ENCODE measurements at places on chromosomes 12 and 14. TPM values are rescaled to one million over a fixed set of nuclear protein-coding genes. Genes with fewer than 3 reads are reported as not detected.

CD27 gene
- total RNA-seq: 0.63 TPM

CLBA1 gene
- 13.8 TPM for total RNA-seq

GPR68 gene
- total RNA-seq: 4.1 TPM

FGF23 gene
- not detected for total RNA-seq

SSTR1 gene
- 2.1 TPM for total RNA-seq

GRCh38 chr12:15526033-15526432 lies 203.7 kb downstream of the PTPRO start:
- DNase-seq: no peak
- no peak overlapping the region for H3K27ac ChIP-seq
- H3K27me3 ChIP-seq: no peaks in the 10 kb centered on the region
- H3K4me3 ChIP-seq: no peak overlapping the region
- no peaks in the 10 kb centered on the region for H3K36me3 ChIP-seq

DNA sequence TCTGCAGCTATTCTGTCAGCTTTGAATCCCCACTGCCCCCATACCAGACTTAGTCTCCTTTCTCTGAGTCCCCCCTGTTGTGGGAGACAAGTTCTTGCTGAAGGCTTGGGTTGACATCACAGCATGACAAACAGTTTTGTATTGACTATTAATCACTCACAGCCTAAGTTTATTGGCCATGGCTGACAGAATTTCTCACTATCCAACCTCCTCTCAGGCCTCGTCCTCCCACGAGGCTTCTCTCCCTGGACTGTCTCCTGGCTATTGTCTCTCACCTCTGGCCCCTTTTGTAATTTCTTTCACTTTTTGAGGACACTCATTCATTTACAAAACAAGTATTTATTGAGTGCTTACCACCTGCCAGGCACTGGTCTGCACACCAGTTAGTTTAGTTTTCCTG lies 35.2 kb upstream of the DCD start:
- no peak overlapping the region for H3K27ac ChIP-seq
- no peak overlapping the region for H3K4me3 ChIP-seq
- no peaks in the 10 kb centered on the region for H3K4me1 ChIP-seq

DNA sequence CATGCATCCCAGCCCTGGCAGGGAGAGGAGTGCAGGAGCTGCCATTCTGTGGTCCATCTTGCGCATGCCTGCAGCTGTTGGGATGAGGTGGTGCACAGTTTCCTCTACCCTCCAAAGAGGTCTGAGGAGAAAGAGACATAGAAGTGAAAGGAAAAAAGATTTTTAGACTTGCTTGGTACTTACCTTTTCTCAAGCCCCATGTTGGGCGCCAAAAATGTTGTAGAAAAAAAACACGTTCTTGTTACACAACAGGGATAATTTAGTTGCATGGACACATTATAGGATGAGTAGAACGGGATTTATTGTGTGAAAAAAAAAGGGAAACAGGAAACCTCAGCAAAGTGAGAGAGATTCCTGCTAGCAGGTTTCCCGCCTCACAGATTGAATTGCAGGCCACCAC lies 244.4 kb upstream of the GARIN2 start:
- H3K27ac ChIP-seq: no peak overlapping the region
- no peak for DNase-seq
- H3K4me1 ChIP-seq: no peaks in the 10 kb centered on the region
- H3K36me3 ChIP-seq: no peaks in the 10 kb centered on the region

DNA sequence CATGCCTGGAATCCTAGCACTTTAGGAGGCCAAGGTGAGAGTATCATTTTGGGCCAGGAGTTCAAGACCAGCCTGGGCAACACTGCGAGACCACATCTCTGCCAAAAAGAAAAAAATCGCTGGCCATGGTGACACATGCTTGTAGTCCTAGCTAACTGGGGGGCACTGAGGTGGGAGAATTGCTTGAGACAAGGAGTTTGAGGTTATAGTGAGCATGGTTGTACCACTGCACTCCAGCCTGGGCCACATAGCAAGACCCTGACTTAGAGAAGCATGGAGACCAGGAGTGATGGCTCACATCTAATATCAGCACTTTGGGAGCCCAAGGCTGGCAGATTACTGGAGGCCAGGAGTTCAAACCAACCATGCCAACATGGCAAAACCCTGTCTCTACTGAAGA lies 9.2 kb downstream of the PTGES3 start:
- H3K27me3 ChIP-seq: no peaks in the 10 kb centered on the region
- DNase-seq: no peak
- no peak overlapping the region for H3K4me3 ChIP-seq
- H3K36me3 ChIP-seq: no peaks in the 10 kb centered on the region
- no peak overlapping the region for H3K27ac ChIP-seq
- no peaks in the 10 kb centered on the region for H3K4me1 ChIP-seq

GRCh38 chr14:92726135-92726932 lies 22.1 kb downstream of the LGMN start:
- no peak for DNase-seq
- peaks cover 4% of the 10 kb centered on the region for H3K4me1 ChIP-seq
- no peak overlapping the region for H3K4me3 ChIP-seq
- no peaks in the 10 kb centered on the region for H3K36me3 ChIP-seq
- H3K27ac ChIP-seq: peak overlapping the region; percentile 44

- no peaks in the 10 kb centered on the region for H3K36me3 ChIP-seq
- no peak for DNase-seq
- H3K4me1 ChIP-seq: no peaks in the 10 kb centered on the region
- no peak overlapping the region for H3K27ac ChIP-seq
These were observed 31.5 kb upstream of the SYNDIG1L start for GRCh38 chr14:74457565-74457895.

DNA sequence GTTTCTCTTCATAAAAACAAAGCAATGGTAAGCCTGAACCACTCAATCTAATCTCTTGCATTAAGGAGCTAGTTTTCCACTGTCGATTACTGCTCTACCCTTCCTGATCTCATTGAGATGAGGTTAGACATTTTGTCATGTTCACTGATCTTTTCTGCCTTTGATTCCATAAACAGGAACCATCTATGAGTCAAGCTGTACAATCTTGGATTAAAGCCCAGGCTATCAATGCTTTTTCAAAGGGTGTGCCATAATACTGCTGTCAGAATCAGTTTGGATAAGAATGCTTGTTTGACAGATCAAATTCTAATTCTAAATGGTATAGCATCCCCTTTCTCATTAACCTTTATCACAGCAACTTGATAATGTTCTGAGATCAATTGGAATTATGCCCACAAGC lies 16.1 kb downstream of the GRIP1 start:
- H3K36me3 ChIP-seq: no peaks in the 10 kb centered on the region
- no peaks in the 10 kb centered on the region for H3K27me3 ChIP-seq
- no peak overlapping the region for H3K4me3 ChIP-seq
- no peak for DNase-seq
- no peak overlapping the region for H3K27ac ChIP-seq
- H3K4me1 ChIP-seq: no peaks in the 10 kb centered on the region

GRCh38 chr12:42124764-42125387 lies 19.8 kb downstream of the GXYLT1 start:
- no peaks in the 10 kb centered on the region for H3K36me3 ChIP-seq
- no peaks in the 10 kb centered on the region for H3K27me3 ChIP-seq
- H3K4me3 ChIP-seq: no peak overlapping the region
- no peaks in the 10 kb centered on the region for H3K4me1 ChIP-seq
- no peak overlapping the region for H3K27ac ChIP-seq

GRCh38 chr14:75847584-75847983 lies 134.2 kb downstream of the TGFB3 start:
- H3K4me1 ChIP-seq: no peaks in the 10 kb centered on the region
- no peak for DNase-seq

- H3K4me1 ChIP-seq: no peaks in the 10 kb centered on the region
- H3K36me3 ChIP-seq: no peaks in the 10 kb centered on the region
- H3K4me3 ChIP-seq: no peak overlapping the region
These were observed 227.2 kb downstream of the BTG1 start for GRCh38 chr12:91918431-91918830.

GRCh38 chr12:66119229-66119869 lies 11.2 kb downstream of the LLPH start:
- peaks cover 33% of the 10 kb centered on the region for H3K36me3 ChIP-seq
- no peak overlapping the region for H3K4me3 ChIP-seq
- H3K27ac ChIP-seq: no peak overlapping the region
- H3K27me3 ChIP-seq: no peaks in the 10 kb centered on the region

DNA sequence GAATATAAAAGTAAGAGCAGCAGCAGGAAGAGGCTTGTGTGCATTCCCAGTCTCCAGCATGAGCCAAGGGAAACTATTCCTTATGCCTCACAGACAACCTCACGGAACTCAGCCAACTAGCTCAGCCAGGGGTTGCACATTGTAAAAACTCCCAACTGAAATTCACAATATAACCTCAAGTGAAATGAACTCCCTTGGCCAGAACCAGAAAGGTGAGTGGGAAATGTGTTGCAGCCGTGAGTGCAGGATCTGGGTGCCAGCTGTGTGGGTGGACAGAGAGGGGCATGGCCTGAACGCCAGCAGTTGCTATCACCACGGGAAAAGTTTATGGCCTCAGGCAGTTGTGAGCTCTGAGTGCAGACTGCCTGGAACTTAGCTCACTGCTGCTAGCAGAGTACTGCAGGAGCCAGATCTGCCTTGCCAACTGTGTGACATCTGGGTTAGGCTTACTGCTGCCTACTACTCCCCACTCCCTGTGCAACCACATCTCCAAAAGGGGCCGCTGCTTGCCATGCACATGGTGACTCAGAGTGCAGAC lies 2.3 kb upstream of the CLEC1A start:
- H3K4me1 ChIP-seq: no peaks in the 10 kb centered on the region
- no peaks in the 10 kb centered on the region for H3K27me3 ChIP-seq
- H3K27ac ChIP-seq: peak overlapping the region; percentile 58
- no peaks in the 10 kb centered on the region for H3K36me3 ChIP-seq

DNA sequence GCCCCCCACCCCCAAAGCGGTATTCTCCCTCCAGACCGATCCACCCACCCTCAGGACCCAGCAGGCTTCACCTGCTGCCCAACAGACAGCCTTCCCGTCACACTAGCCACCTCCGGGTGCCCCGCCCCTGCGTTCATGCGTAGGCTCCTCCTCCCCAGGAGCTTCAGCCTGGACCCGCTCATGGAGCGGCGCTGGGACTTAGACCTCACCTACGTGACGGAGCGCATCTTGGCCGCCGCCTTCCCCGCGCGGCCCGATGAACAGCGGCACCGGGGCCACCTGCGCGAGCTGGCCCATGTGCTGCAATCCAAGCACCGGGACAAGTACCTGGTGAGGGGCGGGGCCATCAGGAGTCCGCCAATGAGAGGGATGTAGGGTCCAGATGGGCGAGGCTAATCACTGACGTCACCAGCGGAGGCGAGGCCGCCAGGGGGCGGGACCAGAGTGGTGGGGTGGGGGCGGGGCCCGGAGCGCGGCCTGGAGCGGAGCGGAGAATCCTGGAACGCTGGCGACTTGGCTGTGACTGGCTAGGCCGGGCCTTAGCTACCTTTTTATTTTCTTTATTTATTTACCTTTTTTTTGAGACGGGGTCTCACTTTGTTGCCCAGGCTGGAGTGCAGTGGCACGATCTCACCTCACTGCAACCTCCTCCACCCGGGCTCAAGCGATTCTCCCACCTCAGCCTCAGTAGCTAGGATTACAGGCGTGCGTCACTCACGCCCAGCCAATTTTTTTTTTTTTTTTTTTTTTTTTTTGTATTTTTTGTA lies 4.4 kb downstream of the TNS2 start:
- H3K27ac ChIP-seq: peak overlapping the region; percentile 100
- H3K4me1 ChIP-seq: peaks cover 4% of the 10 kb centered on the region
- H3K4me3 ChIP-seq: peak overlapping the region; percentile 30
- no peaks in the 10 kb centered on the region for H3K36me3 ChIP-seq
- H3K27me3 ChIP-seq: no peaks in the 10 kb centered on the region

- no peak for DNase-seq
- no peaks in the 10 kb centered on the region for H3K4me1 ChIP-seq
- no peak overlapping the region for H3K27ac ChIP-seq
- H3K27me3 ChIP-seq: peaks cover 13% of the 10 kb centered on the region
- H3K4me3 ChIP-seq: no peak overlapping the region
These were observed 10.8 kb downstream of the ASPG start for GRCh38 chr14:104096318-104096717.

GRCh38 chr12:67377541-67377940 lies 108.4 kb downstream of the CAND1 start:
- H3K36me3 ChIP-seq: no peaks in the 10 kb centered on the region
- no peak for DNase-seq
- H3K27ac ChIP-seq: no peak overlapping the region
- no peaks in the 10 kb centered on the region for H3K4me1 ChIP-seq
- H3K4me3 ChIP-seq: no peak overlapping the region

GRCh38 chr14:65252482-65253255 lies 150.4 kb upstream of the MAX start:
- no peak overlapping the region for H3K4me3 ChIP-seq
- no peaks in the 10 kb centered on the region for H3K36me3 ChIP-seq
- no peak for DNase-seq
- no peaks in the 10 kb centered on the region for H3K27me3 ChIP-seq
- H3K27ac ChIP-seq: no peak overlapping the region
- H3K4me1 ChIP-seq: peaks cover 5% of the 10 kb centered on the region

DNA sequence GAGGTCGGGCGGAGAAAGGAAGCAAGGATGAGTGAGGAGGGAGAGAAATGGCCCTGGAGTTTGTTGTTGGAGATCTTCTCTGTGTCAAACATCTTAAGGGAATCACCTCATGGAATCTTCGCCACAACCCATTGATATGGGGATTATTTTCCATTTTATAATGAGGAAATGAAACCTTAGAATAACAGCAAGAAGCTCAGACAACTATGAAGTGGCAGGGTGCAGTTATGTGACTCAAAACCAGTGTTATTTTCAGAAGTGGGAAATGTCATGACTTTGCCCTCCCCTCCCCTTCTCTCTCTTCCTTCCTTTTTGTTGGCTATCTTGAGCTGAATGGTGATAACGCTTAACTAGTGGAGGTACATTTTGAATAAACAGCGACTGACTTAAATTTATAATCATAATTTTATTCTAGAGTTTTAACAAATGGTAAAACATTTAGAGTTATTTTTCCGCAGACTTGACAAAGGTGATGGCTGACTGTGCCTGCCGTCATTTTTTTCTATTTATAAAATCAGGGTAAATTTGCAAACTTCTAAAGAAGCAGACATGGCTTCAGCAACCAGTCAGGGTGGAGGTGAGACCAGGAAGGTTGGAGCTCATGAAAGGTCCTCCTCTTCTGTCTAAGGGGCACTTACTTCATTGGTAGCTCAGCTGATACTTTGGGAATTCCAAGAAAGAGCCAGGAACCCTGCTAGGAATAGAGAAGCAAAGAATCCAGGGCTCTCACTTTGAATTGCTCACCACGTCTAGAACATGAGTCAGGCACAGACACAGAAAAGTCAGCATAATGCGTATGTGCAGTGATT lies 232.4 kb downstream of the RGS6 start:
- H3K36me3 ChIP-seq: no peaks in the 10 kb centered on the region
- H3K27ac ChIP-seq: no peak overlapping the region
- DNase-seq: no peak
- no peaks in the 10 kb centered on the region for H3K4me1 ChIP-seq

Measured in tibial nerve (tissue), 4 donors.